GM12891 (cell line): ENCODE measurements at places on chromosomes 5 and 9.

DNA sequence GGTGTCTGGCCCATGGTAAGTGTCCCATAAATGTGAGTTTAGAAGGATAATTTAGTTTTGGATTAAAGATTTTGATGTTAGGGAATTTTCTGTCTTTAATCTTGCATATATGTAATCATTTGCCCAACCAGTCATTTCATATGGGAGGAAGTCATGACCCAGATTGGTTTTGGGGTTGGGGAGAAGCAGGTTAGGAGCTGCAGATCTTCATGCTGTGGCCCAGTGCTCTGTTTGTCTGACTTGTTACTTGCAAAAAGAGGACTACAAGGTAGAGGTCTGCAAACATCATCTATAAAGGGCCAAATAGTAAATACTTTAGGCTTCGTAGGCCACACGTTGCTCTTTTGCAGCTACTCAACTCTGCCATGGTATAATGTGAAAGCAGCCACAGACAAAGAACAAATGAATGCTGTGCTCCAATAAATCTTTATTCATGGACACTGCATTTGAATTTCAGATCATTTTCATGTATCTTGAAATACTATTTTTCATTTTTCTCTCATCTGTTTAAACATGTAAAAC lies 16.8 kb downstream of the OSTF1 start:
- DNase-seq: no peak

DNA sequence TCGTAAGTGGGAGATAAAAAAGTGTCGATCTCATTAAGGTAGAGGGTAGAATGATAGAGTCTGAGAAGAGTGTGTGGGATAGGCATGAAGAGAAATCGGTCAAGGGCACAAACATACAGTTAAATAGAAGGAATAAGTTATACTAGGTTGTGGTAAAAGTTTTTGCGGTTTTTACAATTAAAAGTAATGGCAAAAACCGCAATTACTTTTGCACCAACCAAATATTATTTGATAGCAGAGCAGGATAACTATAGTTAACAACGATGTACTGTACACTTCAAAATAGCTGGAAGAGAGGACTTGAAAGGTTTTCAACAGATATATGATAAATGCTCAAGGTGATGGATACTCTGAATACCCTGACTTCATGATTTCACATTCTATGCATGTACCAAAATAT lies 135.8 kb upstream of the CDH12 start:
- DNase-seq: no peak

GRCh38 chr9:94773655-94774054 lies 47.2 kb downstream of the AOPEP start:
- no peak for DNase-seq

- no peak for DNase-seq
Observed at GRCh38 chr9:35285731-35286130, 123.9 kb downstream of the UNC13B start.

DNA sequence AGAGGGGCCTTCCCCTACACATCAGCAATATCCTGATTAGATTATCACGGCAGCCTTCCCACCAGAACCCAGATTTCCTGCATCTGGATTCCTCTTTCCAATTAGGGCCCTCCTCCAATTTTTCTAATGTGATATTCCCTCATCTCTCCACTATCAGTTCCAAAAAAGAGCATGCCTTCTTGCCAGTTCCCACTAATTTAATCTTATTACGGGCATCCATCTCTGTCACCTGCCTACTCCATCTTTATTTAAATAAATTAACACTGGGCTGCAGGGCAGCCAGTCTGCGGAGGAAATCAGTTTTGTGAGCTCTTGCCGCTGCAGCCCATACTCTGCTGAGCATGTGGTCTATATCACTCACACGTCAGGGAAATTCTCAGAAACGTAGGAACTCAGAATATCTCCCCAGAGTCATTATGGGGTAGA lies 16.6 kb upstream of the FBP2 start:
- DNase-seq: no peak

DNA sequence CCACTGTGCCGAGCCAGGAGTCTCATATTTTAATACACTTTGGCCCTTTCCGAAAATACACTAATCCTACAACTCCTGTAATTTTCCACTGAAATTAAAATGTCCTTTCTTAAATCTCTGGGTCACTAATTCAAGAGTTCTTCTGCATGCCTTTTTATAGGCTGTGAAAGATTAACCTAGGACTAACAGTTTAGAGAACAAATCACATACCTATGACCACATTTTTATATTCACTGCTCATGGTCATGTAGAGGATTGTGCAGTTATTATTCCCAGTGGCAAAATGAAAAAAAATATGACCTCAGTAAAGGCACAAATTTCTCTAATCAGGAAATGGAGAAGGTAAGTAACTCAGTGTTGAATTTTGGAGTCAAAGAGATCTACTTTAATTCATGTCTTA lies 33.4 kb downstream of the SLCO4C1 start:
- no peak for DNase-seq

- DNase-seq: no peak
Observed at GRCh38 chr5:150559088-150559487, 51.2 kb downstream of the NDST1 start.

- no peak for DNase-seq
Observed at GRCh38 chr9:114169952-114170770, 14.8 kb downstream of the COL27A1 start.

GRCh38 chr5:137902408-137903133 lies 13.3 kb downstream of the PKD2L2 start:
- no peak for DNase-seq

DNA sequence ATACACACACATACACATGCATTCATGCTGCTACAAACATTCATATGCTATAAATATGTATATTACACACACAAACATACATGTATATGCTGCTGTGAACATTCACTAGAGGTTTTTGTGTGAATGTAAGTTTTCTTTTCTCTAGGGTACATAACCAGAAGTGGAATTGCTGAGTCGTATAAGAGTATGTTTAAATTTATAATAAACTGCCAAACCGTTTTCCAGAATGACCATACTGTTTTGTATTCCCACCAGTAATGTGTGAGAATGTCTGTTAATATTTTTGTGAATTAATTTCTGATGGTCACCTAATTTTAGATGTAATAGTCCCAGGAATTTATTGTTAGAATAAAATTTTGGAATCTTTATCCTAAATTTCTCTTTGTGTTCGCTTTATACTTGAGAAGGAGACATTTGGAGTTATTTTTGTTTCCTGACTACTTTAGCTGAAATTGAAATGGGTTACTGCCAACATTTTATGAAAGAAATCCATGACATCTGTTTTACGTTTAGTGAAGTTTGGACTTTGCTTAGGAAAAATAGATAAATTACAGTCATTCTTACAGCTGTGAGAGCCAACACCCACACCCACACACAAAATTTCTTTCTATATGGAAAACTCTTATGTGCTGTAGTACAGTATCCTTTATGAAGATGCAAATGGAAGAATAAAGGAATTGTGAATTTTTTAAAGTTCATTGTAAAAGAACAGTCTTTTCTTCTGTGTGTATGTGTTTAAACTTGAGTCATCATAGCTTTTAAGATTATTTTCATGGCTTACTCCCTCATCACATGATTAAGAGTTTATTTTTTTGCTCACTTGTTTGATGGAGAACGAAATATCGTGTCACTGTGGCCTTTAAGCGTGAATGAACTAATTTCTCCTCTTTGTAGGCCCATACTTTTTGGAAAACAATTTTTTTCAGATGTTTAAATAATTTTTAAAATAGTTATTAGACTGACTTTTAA lies 24.3 kb downstream of the CENPP start:
- no peak for DNase-seq

GRCh38 chr5:57434227-57434640 lies 48.4 kb downstream of the ACTBL2 start:
- DNase-seq: no peak
